Urinary bladder (tissue), 4 donors: ENCODE measurements at places on chromosomes 7 and 10.
A peak's percentile ranks its signal among the peaks of the same experiment; 100 is the strongest.

- no peak for DNase-seq
Observed at GRCh38 chr10:44425466-44425865, 40.6 kb upstream of the CXCL12 start.

- DNase-seq, result no peak
Observed at GRCh38 chr10:97336006-97336405, 1.5 kb upstream of the FRAT2 start.

- DNase-seq, result no peak
Observed at GRCh38 chr10:79063661-79064492, 4.9 kb upstream of the ZMIZ1 start.

DNA sequence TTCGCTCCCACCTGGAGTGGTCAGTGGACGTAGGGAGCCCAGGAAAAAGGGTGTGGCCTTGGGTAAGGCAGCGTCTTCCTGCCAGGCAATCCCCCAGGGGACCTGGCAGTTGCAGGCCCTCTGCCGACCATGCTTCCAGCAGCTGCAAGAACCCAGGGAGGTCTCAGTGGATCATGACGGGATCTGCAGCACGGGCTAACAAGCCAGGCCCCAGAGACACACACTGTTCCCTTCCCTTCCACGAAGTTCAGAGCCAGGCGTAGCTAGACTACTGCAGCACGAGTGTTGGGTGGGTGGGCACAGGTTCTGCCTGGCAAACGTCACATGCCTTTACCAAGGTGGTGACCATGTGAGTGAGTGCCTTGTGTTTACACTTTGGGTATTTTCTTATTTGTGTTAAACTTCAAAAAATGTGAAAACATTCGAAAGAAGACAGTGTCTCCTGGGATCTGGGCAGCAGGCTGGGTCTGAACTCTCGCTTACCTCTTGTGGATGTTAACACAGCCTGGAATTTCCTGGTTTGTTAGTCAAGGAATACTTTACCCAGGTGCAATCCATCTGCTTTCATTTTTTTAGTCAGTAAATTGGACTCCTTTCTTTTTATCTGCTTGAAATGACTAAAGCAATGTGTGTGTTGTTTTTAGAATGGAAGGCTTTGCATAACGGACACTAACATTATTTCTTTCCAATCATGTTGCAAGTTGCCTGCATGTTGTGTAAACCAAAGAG lies 48.2 kb upstream of the VIPR2 start:
- DNase-seq, result no peak

DNA sequence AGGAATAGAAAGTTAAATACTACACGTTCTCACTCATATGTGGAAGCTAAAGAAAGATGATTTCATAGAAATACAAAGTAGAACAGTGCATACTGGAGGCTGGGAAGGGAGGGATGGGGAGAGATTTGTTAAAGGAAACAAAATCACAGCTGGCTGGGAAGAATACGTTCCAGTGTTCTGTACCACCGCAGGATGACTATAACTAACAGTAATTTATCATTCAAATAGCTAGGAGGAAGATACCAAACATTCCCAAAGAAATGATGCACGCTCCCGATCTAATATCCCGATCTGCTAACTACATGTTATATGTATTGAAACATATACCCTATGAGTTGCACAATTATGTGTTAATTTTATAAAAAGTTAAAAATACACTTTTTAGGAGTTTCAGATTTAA lies 162.3 kb downstream of the ZMYND11 start:
- no peak for DNase-seq

DNA sequence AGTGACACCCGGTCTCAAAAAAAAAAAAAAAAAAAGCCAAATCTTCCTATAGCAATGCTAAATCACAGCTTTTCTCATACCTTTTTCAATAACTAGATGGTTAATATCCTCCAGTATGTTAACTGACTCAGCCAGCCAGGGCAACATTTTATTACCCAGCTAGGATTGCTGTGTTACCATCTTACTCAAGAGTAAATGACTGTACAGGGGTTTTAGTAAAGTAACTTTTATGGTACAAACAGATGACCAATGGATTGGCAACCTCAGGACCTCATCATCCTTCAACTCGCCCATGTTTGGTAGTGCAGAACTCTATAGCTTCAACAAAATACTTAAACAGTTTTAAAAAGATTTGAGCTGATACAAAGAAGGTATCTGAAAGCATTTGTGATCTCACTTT lies 59.5 kb downstream of the HBP1 start:
- no peak for DNase-seq

DNA sequence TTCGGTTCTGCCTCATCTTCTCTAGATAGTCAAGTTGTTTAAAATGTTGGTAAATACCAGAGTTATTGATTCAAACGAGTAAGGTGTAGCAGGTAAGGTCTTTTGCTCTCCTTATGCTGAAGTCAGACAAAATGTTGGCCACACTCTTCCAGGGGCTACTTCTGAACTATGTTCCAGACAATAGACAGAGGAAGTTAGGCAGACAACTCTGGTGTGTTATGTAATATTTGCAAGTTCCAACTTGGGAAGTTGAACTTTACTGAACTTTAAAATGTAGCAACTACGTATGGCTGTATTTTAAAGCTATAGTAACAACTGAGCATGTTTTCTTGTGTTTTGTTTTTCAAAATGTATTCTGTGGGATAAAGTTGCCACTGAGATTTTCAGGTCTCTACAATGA lies 125.7 kb upstream of the NEBL start:
- peak; percentile 8 for DNase-seq
